Heart right ventricle (tissue), 16 donors: ENCODE measurements at places on chromosomes 6 and 20. TPM values are rescaled to one million over a fixed set of nuclear protein-coding genes. Genes with fewer than 3 reads are reported as not detected.
A peak's percentile ranks its signal among the peaks of the same experiment; 100 is the strongest.

The CNKSR3 gene
- total RNA-seq, result 30.1 TPM

The CFAP206 gene
- total RNA-seq, result not detected

The WFDC5 gene
- total RNA-seq, result not detected

The TNFRSF6B gene
- 0.47 TPM for total RNA-seq

The PRR18 gene
- total RNA-seq, result not detected

The BNIP5 gene
- not detected for total RNA-seq

- no peak overlapping the region for H3K27ac ChIP-seq
- H3K27me3 ChIP-seq, result peaks cover 63% of the 10 kb centered on the region
- H3K36me3 ChIP-seq, result no peaks in the 10 kb centered on the region
- H3K4me1 ChIP-seq, result no peaks in the 10 kb centered on the region
These were observed 60.6 kb downstream of the FOXA2 start for GRCh38 chr20:22523499-22524392.

DNA sequence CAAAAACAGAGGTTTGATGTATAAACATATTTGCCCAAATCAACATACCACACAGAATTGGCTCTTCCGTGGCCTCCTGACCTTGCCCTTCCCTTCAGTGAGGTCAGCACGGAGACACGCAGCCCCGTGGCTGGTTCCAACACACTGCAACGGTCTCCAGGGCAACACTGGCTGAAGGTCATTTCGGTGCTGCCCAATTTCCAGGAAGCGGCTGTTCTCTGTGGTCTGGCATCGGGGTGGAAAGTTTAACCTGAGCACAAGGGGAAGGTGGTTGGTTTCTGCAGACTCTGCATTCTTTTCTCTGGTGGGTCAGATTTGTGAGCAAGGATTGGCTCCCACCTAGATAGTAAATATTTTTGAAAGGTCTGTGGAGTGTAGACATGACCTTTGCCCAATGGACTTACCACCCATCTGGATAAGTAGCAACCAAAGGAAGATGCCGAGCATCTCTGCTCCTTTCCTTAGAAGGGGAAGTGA is 177.6 kb upstream of the PHACTR1 start:
- H3K27ac ChIP-seq, result no peak overlapping the region
- no peaks in the 10 kb centered on the region for H3K36me3 ChIP-seq
- H3K4me3 ChIP-seq, result no peak overlapping the region
- DNase-seq, result peak; percentile 25
- peaks cover 12% of the 10 kb centered on the region for H3K4me1 ChIP-seq
- no peaks in the 10 kb centered on the region for H3K27me3 ChIP-seq

DNA sequence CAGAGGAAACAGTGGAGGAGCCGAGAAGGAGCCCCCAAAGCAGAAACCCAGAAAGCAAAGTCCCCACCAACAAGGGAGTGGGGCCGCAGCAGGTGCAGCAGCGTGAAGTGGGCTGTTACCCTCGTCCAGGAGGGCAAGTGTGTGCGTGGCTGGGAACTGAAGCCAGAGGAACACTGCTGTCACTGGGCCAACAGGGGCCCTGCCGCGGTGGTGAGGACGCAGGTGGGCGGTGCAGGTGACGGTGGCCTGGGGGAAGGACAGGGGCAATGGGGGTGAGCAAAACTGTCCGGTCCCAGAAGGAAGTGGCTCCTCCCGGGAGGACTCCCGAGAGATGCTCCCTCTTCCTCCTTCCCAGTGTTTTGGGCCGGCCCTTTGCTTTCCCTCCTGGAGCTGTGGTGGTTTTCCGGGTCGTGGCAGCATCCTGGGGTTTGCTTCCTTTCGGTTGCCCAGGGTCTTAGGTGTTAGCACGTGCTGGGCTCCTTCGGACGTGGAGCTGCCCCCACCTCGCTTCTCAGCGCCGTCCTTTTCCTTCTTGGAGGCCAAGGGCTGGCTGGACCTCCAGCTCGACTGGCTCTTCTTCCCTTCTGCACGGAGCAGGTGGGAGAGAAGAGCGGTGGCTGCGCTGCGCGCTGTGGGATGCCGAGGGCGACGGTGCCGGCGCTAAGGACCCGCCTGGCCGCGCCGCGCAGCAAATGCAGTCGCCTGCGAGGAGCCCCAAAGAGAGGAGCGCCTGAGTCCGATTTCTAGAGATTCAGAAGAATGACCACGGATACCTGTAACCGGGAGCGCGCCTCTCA is 62.7 kb upstream of the SLC2A12 start:
- H3K27ac ChIP-seq, result no peak overlapping the region
- H3K4me3 ChIP-seq, result no peak overlapping the region
- peaks cover 12% of the 10 kb centered on the region for H3K27me3 ChIP-seq
- no peak for DNase-seq
- H3K4me1 ChIP-seq, result peaks cover 4% of the 10 kb centered on the region
- H3K36me3 ChIP-seq, result no peaks in the 10 kb centered on the region

- H3K27me3 ChIP-seq, result no peaks in the 10 kb centered on the region
- H3K4me3 ChIP-seq, result no peak overlapping the region
- H3K4me1 ChIP-seq, result no peaks in the 10 kb centered on the region
- H3K36me3 ChIP-seq, result no peaks in the 10 kb centered on the region
These were observed 33.2 kb upstream of the TFAP2C start for GRCh38 chr20:56595746-56596475.

- H3K36me3 ChIP-seq, result no peaks in the 10 kb centered on the region
- DNase-seq, result no peak
- no peak overlapping the region for H3K27ac ChIP-seq
- peaks cover 5% of the 10 kb centered on the region for H3K4me1 ChIP-seq
- H3K27me3 ChIP-seq, result no peaks in the 10 kb centered on the region
- H3K4me3 ChIP-seq, result no peak overlapping the region
These were observed 157.4 kb downstream of the JARID2 start for GRCh38 chr6:15403094-15403755.

DNA sequence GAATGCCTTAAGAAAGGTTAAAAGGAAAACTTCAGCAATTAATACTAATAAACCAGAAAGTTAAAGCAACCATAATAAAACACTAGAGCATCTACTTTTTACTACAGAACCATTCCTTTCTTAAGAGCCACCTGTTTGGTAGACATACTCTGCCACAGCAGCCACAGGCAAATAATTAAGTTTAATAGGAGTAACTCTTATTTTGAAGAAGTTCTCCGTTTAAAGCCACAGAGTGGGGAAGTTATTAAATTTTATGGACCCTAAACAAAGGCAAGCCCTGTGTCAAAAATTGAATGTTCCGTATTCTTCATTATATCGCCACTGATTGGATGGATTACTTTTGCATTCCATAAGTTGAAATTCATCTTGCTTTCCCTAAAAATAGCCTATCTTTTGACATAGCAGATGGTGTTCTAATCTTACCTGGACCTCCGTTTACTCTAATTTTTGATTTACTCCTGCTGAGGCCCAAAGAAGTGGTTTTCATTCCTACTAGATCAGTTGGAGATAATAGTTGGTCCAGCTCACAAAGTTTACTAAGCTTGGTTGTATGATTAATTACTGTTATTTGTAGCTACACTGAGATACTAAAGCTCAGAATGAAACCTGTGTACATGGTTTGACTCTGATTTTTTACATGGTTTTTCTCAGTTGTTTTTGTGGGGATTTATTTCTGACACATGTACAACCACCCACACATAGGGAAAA is 140.4 kb upstream of the SUPT3H start:
- H3K4me3 ChIP-seq, result no peak overlapping the region
- DNase-seq, result no peak
- no peak overlapping the region for H3K27ac ChIP-seq

- H3K36me3 ChIP-seq, result peaks cover 5% of the 10 kb centered on the region
- no peak overlapping the region for H3K4me3 ChIP-seq
- H3K4me1 ChIP-seq, result peaks cover 86% of the 10 kb centered on the region
- no peaks in the 10 kb centered on the region for H3K27me3 ChIP-seq
These were observed 9.3 kb downstream of the IP6K3 start for GRCh38 chr6:33737267-33738026.

GRCh38 chr6:4612636-4613171 is 163.5 kb upstream of the CDYL start:
- H3K36me3 ChIP-seq, result no peaks in the 10 kb centered on the region
- no peaks in the 10 kb centered on the region for H3K27me3 ChIP-seq
- no peak for DNase-seq
- no peak overlapping the region for H3K27ac ChIP-seq
- no peak overlapping the region for H3K4me3 ChIP-seq

DNA sequence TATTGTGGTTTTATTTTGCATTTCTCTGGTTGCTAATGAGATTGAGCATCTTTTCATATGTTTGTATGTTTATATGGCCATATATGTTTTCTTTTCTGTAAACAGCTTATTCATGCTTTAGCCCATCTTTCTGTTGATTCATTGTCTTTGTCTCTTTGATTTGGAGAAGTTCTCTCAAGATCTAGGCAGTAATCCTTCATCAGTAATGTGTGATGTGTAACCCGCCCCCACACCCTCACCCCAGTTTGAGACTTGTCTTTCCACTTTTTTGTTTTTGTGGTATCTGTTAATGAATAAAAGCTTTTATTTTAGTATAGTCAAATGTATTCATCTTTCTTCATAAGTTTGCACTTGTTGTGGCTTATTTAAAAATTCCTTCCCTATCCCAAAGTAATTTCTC is 26.0 kb downstream of the ZC3H12D start:
- no peak for DNase-seq
- no peaks in the 10 kb centered on the region for H3K36me3 ChIP-seq
- H3K4me3 ChIP-seq, result no peak overlapping the region
- no peak overlapping the region for H3K27ac ChIP-seq
